GM23248 (cell line): ENCODE measurements at places on chromosomes 2 and 18. TPM values are rescaled to one million over a fixed set of nuclear protein-coding genes. Genes with fewer than 3 reads are reported as not detected.

SERPINB4 gene
- total RNA-seq, result not detected in 2 replicates

RIT2 gene
- not detected in 2 replicates for total RNA-seq

EPC2 gene
- 15.4 and 20.0 TPM in 2 replicates for total RNA-seq

DYSF gene
- total RNA-seq, result 0.54 TPM in 1 of 2 replicates, not detected in the other

ALK gene
- under 0.01 TPM in 1 of 2 replicates, not detected in the other for total RNA-seq

PGAP1 gene
- 5.6 and 6.3 TPM in 2 replicates for total RNA-seq

RAX gene
- total RNA-seq, result not detected in 2 replicates

SS18 gene
- 125 and 131 TPM in 2 replicates for total RNA-seq

PCARE gene
- total RNA-seq, result not detected in 2 replicates

SERPINB2 gene
- total RNA-seq, result 6.1 and 13.0 TPM in 2 replicates

GKN2 gene
- not detected in 2 replicates for total RNA-seq

SUCLG1 gene
- total RNA-seq, result 43.1 and 50.4 TPM in 2 replicates
